Gastroesophageal sphincter (tissue), 4 donors: ENCODE measurements at places on chromosomes 1 and 21. TPM values are rescaled to one million over a fixed set of nuclear protein-coding genes. Genes with fewer than 3 reads are reported as not detected.

The MCOLN3 gene
- total RNA-seq: 3.2 TPM

The FOXD3 gene
- 2.7 TPM for total RNA-seq

The HRNR gene
- not detected for total RNA-seq

The IFNLR1 gene
- total RNA-seq: 2.8 TPM
